ENCODE measurements at places on chromosomes 7 and 10.

GRCh38 chr7:69599286-69599954 is 1.1 kb downstream of the AUTS2 start:
- no peak for DNase-seq

DNA sequence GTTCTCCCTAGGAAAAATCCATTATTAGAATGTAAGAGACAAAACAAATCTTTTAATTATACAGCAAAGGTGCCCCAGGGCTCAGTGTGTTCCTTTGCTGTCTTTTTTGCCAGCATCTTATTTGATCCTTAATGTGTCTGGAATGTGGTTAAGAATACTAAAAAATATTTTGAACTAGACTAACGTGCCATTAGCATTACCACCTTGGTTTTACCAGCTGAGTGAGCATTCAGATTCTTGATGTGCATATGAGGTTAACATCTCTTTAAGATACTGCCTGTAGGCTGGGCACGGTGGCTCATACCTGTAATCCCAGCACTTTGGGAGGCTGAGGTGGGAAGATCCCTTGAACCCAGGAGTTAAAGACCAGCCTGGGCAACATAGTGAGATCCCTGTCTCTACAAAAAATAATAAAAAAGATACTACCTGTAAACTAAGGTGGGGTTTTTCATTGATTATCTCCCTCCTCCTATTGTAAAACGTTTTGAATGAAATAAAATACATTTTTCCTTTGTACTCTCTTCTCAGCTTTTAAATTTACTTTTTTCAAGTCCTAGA is 96.6 kb downstream of the CCNY start:
- DNase-seq: no peak

DNA sequence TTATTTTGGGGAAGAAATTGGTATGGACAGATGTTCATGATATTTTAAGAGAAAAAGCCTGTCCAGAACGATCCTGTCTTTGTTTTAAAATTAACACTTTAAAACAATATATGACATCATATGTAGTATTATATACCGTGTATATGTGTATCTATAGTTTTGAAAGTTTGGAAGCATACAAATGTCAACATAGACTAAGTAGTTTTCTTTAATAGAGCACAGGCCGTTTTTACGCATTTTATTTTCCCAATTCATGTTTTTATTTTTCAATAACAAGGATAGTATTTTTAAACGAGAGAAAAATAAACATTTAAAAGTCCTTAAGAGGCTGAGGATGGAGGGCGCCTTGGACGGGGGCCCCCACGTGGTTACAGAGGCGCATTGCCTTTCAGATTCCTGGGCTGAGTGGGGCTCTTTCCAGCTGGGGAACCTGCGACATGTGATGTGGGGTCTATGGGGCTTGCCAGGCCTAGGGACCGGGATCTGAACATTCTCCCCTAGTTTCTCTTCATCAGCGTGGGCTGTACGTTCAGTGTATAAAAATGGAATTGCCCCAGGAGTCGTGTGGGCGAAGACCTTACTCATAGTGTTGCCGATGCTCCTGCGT is 127.8 kb upstream of the ZNF746 start:
- DNase-seq: no peak

DNA sequence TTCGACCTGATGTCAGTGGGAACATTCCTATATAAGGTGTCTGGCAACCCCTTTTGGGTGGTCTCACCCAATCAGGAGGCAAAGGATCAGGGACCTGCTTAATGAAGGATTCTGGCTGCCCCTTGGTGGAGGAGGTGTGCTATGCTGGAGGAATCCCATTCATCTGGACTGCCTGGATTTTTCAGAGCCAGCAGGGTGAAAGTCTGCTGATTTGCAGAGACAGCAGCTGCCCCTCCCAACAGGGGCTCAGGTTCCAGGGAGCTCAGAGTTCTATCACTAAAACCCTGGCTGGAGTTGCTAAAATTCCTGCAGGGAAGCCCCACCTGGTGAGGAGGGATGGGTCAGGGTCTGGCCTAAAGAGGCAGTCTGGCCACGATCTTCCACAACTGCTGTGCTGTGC is 398.5 kb upstream of the CNTNAP2 start:
- no peak for DNase-seq

GRCh38 chr7:90777041-90777440 is 180.9 kb downstream of the CDK14 start:
- no peak for DNase-seq

- DNase-seq: no peak
Observed at GRCh38 chr10:103855424-103855823, at the start of gene SH3PXD2A. Gene SH3PXD2A (minus strand): TSS chr10:103855576. CDS start chr10:103855266, 310 bp downstream.

DNA sequence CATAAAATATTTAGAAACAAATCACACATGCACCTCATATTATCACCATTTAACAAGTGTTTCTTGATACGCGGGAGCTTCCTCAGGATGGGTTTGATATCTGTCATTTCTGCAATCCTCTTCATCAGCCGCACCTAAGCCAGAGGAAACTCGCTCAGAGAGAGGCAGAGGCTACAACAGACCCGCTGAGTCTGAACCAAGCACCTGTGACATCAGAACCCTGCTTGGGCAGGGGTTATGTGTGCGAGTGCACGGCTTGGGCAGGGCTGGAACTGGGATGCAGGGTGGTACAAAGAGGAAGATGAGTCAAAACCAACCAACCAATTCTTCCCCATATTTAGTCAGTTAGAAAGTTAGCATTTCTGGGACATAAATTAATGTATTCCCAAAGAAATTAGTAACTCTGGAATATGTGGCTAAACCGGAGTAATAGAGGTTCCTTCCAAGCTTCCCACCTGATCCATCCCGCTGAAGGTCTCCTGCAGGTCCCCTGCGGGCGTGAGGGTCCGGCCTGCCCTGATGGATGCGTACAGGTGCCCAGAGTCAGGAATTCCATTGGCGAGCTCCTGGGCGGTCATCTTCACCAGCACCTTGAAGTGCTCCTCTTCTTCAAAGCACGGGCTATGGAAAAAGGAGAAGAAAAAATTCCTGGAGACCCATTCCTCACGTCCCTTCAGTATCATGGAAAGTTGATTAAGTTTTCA is 25.3 kb downstream of the PITRM1 start:
- no peak for DNase-seq

GRCh38 chr10:70747192-70747965 is 37.8 kb downstream of the TBATA start:
- no peak for DNase-seq
